ENCODE measurements at places on chromosomes 7 and 10.
A peak's percentile ranks its signal among the peaks of the same experiment; 100 is the strongest.

DNA sequence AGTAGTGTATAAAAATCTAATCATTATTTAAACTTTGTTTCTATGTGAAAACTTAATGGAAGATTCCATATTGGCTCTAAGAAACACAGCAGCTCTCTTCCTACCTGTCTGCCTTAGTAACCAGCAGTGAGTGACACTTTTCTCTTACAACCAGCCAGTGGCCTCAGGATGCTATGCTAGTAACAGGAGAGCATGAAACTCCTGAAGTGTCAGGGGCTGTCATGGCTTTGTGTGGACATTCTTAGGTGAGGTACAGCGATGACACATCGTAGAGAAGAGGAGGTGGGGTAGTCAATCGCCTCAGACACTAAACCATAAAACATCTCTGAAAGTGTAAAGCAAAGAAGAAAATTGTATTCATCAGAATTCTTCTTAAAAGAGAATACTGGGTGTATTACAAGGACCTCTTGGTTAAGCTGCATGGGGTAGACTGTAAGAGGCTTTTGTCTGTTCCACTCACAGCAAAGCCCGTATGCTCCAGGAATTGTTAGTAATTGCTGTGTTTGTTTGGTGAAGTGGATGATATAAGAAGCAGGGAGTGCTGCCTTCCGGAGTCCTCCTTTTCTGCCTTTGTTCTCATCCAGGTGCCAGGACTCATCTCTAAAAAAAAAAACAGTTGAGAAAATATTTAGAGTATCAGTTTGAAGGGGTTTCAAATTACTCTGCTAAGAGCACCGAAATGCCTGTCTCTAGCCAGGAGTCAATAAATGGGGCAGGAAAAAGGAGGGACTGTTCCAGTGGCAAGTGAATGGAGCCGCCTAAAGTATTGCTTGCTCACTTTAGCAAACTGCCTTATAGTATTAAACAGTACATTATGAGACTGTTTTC lies 518.8 kb downstream of the CNTNAP2 start:
- DNase-seq = no peak

DNA sequence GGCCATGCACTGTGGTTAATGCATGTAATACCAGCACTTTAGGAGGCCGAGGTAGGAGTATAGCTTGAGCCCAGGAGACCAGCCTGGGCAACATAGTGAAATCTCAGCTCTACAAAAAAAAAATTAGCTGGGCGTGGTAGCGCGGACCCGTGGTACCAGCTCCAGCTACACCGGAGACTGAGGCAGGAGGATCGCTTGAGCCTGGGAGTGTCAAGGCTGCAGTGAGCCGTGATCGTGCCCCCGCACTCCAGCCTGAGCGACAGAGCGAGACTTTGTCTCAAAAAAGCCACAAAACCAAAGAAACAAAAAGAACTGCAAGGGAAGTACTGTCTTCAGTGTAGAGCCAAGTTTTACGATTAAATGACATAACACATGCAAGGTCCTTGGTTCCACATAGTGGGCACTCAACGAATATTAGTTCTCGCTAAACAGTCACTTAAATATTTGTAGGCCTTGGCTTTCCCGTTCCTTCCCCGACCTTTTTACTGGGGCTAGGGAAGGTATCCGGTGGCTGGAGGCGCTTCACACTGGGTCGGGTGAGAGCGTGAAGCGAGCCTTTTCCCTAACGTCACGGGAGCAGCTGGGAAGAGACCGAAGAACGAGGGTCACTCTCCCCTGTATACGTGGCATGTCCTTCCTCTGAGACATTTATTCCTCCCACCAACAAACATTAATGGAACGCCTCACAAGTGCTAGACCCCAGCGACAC lies 993 bp upstream of the SND1 start:
- peak; percentile 82 for DNase-seq

DNA sequence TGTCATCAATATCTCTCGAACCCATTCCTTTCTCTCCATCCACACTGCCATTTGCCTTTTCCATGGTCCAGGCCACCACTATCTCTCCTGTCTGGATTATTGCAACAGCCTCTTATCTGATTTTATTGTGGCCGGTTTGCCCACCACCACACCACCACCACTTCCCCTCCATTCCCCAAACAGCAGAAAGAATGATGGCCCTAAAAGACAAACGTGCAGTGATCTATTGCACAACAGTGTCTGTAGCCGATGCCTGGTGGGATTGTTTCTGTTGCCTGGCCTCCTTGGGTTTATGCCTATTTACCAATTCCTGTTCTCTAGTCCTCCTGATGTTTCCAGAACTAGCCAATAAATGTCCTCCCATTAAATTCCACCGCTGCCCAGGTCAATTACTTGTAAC lies 10.2 kb upstream of the ST8SIA6 start:
- DNase-seq = no peak

DNA sequence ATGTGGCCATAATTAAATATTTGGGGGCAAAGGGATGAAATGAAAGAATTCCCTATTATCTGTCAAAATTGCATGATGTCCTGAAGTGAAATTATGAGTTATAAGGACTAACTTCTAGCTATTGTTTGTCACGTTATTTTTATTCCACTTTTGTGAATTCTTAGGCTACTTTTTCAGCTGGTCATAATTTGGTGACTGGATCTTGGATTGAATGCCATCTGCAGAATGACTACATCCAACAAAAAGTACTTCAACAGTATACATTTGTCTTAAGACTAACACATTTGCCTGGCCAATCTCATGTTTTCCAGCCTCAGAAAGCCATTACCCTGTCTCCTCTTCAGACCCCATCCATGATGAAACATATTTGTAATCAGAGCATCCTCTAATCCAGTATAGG lies 48.1 kb upstream of the WNT16 start:
- DNase-seq = no peak

DNA sequence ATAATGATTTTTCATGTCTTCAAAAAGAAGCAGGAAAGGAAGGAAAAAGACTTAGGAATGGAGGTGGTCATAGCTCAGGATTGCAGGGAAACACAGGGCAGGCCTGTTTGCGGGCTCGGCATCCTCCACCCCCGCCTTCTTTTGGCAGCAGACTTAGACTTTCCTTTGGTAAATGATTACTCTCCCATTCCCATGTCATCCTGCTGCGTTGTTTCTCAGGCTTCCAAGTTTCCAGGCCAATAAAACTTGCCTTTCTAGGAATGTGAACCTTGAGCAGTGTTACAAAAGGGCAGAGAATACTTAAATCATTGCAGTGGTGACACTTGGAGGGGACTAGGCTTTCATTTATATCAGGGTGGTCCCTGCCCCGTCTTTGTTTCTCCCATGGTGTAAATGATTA lies 34.0 kb upstream of the DGKB start:
- DNase-seq = peak; percentile 1

DNA sequence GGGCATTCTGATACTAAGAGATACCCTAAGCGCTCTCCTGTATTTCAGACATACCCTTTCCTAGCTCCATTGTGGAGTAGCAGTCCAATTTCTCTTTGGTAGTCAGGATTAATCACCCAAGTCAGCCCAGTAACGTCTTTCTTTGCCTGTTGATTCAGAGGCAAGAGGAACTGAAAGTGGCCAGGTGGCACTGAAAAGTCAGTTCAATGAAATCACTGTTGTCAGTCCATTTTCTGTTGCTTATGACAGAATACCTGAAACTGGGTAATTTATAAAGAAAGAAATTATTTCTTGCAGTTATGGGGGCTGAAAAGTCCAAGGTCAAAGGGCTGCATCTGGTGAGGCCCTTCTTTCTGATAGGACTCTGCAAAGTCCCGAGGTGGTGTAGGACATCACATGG lies 40.2 kb downstream of the ANKRD61 start:
- DNase-seq = no peak

- DNase-seq = no peak
These were observed 2.6 kb upstream of the KAT6B start for GRCh38 chr10:74823791-74824183.

Data from lung (tissue), 17 donors.